ENCODE measurements at places on chromosomes 11 and 22. TPM values are rescaled to one million over a fixed set of nuclear protein-coding genes. Genes with fewer than 3 reads are reported as not detected.

GAB4 gene
- not detected for polyA plus RNA-seq

DNA sequence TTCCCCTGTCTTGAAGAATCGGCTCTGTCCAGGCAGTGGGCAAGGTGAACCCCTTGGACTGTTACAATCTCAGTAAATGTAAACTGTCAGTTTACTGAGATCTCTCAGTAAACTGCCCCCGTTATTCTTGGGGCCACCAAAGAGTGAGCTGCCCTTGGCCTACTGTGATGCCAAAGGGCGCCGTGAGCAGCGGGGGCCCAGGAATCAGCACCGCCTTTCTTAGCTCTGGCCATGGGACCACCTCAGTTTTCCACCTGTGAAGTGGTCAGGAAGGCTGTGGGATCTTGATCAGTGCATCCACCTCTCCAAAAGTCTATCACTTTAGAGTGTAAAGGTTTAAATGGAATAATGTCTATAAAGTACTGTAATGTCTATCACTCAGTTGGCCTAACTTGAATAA is 57.1 kb downstream of the THAP12 start:
- no peak for DNase-seq

SCUBE2 gene
- 7.7 TPM for polyA plus RNA-seq

GRCh38 chr22:44391481-44392445 is 79.0 kb upstream of the SHISAL1 start:
- DNase-seq: no peak

TAGLN gene
- 110 TPM for polyA plus RNA-seq

DNA sequence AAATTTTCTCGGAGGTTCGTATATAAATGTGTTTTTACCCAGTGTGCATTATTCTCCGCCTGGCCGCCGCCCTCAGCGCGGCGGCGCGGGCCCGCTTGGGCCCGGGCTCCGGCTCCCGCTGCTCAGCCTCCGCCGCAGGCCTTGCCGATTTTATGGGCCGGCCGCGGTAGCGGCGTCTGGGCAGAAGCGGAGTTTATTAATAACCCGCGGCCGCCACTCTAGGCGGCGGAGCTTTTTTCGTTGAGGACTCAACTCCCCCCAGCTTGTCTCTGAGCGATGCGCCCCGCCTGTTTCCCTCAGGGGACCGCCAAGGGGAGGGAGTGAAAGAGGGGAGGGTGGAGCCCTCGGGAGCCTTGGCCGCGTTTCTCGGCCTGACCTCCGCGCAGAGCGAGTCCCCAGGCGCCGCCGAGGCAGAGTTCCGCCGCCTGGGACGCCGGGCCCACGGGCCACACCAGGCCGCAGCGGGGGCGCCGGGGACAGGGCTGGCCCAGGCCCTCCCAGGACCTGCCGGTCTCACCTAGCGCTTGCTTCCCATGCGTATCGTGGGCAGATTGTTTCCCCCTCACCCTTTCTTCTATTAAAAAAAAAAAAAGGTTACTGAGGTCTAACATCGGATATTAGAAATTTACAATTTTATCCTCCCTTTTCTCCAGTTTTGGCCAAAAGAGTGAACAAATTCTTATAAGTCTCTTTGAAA is 399 bp downstream of the ZNF143 start:
- peak; percentile 79 for DNase-seq

CCDC134 gene
- 8.8 TPM for polyA plus RNA-seq

DNA sequence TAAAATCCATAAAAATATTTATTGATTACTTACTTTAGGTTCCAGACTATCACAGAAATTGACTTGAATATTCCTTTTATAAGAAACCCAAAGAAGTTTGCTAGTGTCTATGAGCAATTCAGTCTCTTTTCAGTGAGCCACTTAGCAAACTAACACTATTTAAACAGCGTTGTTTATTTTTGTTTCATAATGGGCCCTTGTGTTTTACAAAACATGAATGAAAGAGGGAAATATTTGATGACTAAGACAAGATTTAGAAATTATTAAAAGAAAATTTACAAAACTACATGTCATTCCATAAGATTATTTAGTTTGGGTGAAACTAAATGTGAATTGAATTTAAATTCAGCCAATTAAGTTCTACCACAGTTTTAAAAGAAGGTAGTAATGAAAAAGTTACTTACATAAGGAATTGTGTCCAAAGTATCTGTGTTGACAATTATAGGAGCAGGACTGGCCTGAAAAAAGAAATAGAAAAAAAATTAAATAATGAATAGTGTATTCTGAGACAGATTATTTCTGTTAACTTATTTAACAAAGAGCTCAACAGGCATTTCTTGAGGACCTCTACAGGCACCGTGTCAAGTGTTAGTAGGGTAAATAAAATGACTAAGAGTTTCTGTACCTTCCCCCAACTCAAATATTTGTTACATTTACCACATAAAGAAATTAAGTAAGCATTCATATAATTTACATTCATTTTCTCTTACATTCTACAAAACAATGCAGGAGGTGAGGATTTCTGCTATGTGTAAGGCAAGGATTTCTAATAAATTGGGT is 964.9 kb upstream of the CCDC90B start:
- no peak for DNase-seq

PARVB gene
- 23.2 TPM for polyA plus RNA-seq

COA4 gene
- 67.3 TPM for polyA plus RNA-seq

MS4A15 gene
- not detected for polyA plus RNA-seq

GRCh38 chr11:16744128-16744725 is 5.8 kb downstream of the C11orf58 start:
- DNase-seq: no peak

GRCh38 chr22:44915441-44915840 is 94.4 kb downstream of the PHF21B start:
- DNase-seq: no peak

DNA sequence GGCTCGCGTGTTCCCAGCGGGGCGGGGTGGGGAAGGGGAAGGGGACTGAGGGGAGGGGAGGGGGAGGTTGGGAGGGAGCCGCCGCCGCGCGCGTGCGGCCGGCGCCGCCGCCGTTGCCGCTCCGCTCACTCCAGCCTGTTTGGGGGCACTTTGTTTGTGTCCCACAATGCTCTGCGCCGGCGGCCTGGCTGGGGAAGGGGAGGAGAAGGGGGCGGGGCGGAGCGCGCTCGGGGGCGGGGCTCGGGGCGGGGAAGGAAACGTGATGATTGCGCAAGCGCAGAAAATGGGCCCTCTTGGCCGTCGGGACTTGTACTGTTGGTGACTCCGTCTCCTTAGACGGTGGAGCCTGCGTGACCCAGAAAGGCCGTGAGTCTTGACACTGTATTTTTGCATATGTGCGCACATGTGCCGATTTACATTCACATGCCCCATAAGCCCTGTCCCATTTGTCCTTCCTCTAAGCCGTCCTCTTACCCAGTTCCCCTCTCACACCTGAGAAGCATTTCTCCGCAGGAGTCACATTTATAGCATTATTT is at the start of gene ZBTB44:
Gene ZBTB44, minus strand, starts transcription at position 168 of the 536 bp plus-strand sequence. CDS start 53,044 bp downstream, outside the sequence.
- peak; percentile 72 for DNase-seq

- DNase-seq: no peak
Observed at GRCh38 chr22:44995715-44996114, 14.1 kb downstream of the PHF21B start.

GRIK4 gene
- polyA plus RNA-seq: 1.4 TPM

- no peak for DNase-seq
Observed at GRCh38 chr11:134032501-134033091, 36.3 kb upstream of the JAM3 start.

GRCh38 chr11:11985016-11985715 is 23.3 kb downstream of the DKK3 start:
- no peak for DNase-seq

GUCD1 gene
- polyA plus RNA-seq: 85.2 TPM

GRCh38 chr11:14144934-14145333 is 182.4 kb downstream of the SPON1 start:
- DNase-seq: no peak

DNA sequence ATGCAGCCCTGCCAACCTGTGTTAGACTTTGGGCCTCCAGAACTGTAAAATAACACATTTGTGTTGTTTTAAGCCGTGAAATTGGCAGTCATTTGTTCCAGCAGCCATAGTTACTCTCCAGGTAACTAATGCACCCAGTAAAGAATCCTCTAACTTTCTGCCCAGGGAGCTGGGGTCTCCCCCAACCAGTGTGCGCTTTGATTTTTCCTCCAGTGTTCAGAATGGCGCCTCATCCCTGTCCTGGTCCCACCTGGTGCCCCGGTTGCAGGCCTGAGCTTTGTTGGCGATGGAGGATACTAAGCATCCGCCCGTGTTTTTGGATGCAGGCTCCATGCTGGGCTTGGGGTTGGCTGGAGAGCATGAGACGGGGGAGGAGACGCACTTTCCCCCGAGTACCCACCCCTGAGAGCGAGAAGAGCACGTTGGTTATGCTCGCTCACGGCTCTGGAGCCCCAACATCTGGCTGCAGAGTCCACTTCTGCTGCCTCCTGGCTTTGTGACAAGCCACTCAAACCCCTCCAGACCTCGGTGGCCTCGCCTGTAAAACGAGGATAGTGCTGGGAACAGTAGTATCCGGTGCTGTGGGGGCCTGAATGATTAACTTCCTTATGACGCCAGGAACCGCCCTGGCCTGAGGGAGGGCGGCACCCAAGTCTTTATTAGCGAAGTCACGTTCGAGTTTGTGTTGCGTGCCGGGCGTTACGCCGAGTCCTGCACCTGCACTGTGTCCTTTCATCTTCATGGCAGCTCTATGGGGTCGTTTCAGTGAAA is 25.8 kb downstream of the MRGPRD start:
- peak; percentile 30 for DNase-seq

DNA sequence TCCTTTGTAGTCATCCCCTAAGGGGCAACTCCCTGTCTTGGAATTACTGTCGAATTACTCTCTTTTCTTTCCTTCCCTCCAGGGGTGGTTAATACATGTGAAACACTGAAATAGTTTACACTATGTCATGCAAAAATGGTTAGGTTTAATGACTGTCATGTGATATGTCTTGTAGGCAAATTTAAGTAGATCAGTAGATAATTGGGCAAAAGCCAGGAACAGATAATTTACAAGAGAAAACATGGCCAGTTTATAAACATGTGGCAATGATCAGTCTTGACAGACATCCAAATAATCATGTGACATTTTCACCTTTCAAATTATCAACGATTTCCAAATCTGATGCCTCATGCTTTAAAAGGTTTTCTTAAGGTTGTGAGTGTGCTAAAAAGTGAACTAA is 3.9 kb downstream of the VWA5A start:
- no peak for DNase-seq

OR52I2 gene
- not detected for polyA plus RNA-seq

GRM5 gene
- polyA plus RNA-seq: 0.17 TPM

NCAM1 gene
- polyA plus RNA-seq: 92.1 TPM

DNA sequence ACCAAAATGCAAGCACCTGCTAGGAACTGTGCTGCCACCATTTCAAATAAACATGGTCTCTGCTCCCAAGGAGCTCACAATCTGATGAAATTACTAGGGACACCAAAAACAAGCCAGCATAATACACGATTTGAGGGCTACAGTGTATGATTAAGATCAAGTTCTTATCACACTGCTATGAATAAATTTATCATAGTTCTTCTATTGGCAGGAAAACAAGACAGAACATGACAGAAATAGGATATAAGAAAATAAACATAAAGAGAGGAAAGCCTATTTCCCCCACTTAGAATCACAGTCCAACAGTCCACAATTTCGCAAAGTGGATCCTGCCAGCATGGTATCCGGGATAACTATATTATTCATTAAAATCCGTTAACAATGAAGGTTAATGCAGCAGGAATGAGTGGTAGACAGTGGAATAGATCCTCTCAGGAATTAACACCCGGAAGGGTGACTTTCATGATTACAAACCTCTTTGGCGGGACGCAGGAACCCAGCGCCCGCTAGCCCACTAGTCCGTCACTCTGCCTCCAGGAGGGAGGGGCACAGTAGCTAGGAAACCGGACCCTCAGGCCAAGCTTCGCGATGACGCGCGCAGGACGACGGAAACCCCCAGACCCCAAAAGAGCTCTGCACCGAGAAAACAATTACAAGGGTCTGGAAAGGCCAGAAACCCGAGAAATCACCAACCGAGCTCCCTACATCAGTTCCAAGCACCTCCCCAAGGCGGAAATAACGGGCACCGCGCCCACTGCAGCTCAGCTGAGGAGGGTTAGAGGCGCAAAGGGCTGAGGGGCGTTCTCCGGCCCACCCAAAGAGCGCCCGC is 607 bp downstream of the CCDC82 start:
- peak; percentile 63 for DNase-seq

ACCS gene
- polyA plus RNA-seq: 21.0 TPM

- DNase-seq: no peak
Observed at GRCh38 chr22:46000081-46001027, 23.4 kb upstream of the WNT7B start.

- no peak for DNase-seq
Observed at GRCh38 chr22:40147388-40148176, 30.1 kb upstream of the TNRC6B start.

GRCh38 chr11:67644042-67644441 is 4.5 kb upstream of the TBX10 start:
- no peak for DNase-seq

DNA sequence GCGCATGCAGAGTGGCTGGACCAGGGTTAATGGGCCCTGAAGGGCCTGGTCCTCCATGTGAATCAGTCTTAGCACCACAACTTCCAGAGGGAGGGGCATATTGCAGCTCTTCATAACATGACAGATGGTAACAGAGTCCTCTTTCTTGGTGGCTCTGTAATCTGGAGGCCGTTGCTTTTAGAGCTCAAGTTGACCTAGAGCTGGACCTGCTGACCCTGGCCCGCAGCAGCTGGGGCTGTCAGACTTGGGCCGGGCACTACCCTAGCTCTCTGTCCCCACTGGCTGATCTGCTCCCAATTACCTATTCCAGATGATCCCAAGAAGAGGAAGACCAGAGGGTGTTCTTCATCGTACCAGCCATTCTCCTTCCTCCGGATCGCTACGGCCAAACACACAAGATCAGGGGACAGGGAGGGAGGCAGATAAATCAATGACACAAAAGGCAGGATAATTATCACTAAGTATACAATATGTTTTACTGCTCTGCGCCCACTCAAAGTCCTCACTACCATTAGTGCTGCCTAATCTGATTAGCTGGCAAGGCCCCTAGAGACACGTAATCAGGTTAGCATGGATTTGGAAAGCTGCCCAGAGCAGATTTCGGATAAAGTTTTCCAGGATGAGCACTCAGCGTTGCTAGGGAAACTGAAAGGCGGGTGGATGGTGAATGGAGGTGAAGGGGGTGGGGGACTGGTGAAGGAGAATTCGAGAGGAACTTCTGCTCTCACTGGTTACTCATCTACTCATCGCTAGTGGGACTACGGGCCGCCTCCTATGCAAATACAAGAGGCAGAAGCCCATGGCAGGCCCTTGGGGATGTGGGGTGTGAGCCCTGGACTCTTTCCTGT is 64.5 kb upstream of the PHOX2A start:
- DNase-seq: no peak

DNA sequence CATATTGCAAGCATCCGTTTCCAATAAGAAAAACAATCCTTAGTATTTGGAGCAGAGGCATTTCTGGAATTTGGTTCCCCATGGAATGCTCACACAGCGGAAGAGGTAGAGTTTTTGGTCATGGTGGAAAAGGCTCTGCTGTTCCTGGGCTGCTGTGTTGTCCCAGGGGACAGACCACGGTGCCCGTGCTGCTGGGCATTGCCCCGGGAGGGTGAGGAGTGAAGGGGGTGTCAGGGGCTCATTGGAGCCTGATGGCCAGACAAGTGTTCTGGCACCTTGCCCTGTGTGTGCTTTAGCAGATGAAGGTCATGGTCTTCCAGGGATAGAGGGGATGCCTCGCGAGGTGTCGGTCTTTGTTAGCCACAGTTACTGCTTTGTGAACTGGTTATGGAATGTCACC is 61.2 kb downstream of the MPPED1 start:
- DNase-seq: no peak

MAPK8IP2 gene
- 0.68 TPM for polyA plus RNA-seq

SCN3B gene
- polyA plus RNA-seq: 1.5 TPM
